AML-193 (cell line): ENCODE measurements at places on chromosomes 7 and 10.

DNA sequence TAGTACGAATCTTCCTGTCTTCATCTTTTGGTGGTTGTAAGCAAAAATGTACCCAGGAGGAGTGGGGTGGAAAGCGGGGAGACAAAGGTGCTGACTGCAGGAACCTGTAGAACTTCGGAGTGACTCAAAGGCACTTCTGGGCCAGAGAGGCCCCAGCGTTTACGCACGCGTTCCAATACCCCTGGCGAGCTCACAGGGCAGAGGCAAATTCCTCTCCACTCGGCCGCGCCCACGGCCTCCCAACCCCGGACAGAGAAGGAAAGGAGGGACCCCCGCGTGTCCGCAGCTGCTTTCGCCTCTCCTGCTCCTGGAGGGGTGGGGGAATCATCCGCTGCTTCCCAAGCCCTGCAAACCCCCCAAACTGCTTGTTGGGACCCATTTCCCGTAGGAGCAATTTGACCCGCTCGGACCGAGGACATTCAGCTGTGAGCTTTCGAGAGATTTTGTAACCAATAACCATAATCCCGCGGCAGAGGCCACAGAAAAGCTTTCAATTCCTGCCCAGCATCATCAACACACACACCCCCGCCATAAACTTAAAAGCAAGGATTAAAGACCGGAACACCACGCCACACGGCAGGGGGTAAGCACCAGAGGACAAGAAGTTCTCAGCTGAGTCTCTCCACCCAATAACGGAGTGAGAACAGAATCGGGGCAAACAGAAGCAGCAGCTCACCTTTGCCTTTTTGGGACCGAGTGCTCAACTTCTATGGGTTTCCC, 2.3 kb downstream of the IGF2BP3 start:
- no peak for DNase-seq

GRCh38 chr7:41586931-41587640, 115.8 kb downstream of the INHBA start:
- DNase-seq: no peak

DNA sequence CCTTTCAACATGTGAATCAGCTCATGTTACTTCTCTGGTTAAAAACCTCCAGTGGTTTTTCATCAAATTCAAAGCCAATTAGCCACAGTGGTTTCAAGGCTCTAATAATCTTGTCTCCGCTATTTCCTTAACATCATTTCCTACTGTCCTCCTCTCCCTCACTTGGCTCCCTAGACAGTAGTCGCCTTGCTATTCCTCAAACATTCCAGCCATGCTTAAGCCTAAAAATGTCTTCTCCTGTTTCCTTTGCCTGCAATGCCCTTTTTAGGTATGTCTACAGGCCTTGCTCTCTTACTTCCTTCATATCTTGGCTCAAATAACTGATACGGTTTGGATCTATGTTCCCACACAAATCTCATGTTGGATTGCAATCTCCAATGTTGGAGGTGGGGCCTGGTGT, 779.4 kb upstream of the LRRN3 start:
- no peak for DNase-seq

DNA sequence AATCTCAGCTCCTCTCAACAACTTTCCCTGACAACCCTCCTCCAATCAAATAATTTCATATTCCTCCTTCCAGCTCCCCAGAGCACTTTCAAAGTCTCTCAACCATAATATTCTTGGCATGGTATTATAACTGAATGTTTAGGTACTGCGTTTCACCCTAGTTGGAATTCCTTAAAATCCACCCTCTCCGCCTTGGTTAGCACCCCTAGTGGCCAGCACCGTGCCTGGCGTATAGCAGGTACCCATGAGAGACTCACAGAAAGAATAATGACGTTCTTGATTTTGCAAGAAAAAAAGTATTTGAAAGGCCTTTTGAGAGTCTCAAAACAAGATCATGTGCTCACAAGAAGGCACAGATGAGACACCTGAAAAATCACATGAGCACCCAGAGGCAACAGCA, 50.9 kb downstream of the GLI3 start:
- no peak for DNase-seq

GRCh38 chr10:126927799-126928198, 22.6 kb downstream of the DOCK1 start:
- no peak for DNase-seq

- no peak for DNase-seq
Measured at GRCh38 chr7:1062296-1063294, 18.2 kb downstream of the GPR146 start.

DNA sequence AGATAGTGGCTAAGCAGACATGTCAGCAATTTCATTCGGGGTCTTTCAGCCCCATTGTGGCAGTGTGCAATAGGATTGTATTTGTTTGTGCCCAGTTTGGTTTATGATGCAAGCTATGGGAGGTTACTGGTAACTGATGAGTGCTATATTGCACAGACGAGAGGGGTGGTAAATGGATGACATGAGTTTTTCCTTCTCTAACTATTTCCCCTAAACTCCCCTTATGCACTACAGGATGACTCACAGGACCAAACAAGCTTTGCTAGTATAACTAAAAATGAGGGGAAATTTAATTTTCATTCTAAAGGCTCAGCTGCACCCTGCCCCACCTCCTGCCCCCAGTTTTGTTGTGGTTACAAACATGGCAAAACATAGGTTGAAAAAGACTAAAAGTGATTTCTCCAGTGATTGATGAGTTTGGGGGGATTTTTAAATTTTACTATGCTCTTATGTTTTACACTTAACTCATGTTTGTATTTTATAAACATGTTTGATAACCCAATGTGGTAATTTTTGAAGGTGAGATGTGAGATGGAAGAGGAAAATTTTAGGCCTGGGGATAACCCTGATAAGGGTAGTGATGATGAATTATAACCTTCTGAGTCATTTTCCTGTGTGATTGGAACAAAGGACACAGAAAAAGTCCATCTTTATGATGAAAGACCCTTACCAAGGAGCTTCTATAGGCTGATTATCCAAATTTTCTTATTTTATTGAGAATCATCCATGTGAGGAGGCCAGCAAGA, 60.8 kb upstream of the NAMPT start:
- DNase-seq: no peak

DNA sequence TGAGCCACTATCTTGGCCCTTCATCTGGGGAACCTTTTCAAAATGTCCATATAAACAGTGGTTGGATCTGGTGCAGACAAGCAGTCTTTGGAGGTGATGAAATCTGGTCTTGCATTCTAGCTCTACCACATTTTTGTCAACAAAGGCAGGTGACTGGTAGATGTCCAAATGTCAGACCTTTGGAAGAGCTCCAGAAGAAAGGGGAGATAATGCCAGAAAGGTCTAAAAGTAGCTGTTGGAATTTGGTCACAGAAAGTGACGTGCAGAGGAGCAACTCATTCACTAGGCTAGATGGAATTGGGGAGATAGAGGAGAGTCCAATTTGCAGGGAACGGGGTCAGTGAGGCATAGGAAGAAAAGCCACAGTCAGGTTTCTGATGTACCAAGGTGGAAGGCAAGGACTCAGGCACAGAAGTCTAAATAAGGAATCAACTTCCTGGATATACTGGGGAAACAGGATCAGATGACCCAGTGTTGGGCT, 36.4 kb upstream of the WAC start:
- DNase-seq: no peak
